Activated CD4-positive, alpha-beta T cell treated with anti-CD3 and anti-CD28 coated beads, Interleukin-2, amount 50 U/mL, for 48 hours (primary cell): ENCODE measurements at places on chromosomes 3 and 15.

- DNase-seq = no peak
These were observed 70.7 kb downstream of the SOX2 start for GRCh38 chr3:181782306-181782954.

DNA sequence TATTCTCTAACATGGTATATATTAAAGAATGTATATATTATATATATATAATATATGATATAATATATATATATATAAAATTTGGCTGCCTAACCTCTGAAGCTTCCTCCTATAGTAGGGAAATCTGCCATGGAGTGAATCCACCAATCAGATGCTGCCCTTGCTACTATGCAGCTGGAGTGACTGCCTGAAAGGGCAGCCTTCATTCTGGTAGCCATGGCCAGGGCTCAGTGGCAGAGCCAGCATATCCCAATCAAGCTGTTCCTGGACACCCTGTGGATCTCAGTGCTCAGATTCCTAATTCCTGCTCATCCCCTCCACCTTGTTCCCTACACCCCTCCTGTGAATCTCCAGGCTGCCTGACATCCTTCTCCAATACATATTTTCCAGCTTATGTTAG, 2.2 kb upstream of the SH3GL3 start:
- no peak for DNase-seq

DNA sequence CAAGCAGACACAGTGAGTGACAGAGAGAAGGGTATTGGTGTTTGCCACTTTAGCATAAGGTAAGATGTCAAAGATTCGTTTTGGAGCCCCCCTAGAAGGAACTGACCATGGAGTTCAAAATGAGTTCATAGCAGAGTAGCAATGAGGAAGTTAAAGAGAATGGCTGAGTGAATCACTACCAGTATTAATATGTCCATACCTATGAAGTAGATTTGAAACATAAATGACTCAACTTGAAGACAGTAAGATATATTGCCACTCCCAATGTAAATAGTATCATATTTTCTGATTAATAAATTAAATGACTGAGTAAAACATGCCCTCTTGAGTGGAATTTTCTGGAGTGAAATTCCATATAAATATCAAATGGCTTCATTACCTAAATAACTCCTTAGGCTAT, 675.1 kb downstream of the NLGN1 start:
- no peak for DNase-seq

DNA sequence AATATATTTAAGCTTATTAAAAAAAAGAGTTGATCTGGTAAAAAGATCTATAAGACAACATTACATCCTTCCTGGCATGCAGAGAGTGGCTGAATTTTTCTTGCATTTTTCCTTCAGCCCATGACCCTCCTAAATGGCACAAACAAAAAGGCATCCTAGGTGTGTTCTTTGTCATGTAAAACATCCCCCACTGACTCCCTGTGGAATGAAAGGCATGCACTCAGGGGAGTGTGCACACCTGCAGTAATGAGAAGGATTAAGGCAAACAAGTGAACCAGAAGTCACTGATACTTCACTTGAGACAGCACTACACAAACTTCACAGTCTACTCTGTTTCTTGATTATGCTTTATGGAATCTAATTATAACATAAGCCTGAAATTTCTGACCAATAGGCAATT, 195.0 kb downstream of the RBMS3 start:
- DNase-seq = no peak

DNA sequence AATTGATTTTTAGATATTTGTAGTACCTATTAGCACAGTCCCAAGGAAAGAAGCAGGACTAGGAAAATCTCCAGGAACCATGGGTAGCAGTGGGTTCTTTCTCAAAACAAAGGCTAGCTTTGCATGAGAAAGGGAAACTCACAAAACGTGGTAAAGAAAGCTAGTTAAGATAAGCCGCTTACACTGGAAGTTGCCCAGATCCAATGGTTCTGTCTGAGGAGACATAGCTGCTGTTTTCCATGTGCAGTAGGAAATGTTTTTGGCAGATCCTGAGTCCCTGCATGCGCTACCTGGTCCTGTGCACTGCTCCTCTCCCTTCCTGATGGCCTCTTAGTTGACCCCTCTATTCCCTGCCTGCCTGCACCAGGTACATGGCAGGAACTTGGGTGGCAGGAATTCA, 60.4 kb downstream of the TFG start:
- no peak for DNase-seq

DNA sequence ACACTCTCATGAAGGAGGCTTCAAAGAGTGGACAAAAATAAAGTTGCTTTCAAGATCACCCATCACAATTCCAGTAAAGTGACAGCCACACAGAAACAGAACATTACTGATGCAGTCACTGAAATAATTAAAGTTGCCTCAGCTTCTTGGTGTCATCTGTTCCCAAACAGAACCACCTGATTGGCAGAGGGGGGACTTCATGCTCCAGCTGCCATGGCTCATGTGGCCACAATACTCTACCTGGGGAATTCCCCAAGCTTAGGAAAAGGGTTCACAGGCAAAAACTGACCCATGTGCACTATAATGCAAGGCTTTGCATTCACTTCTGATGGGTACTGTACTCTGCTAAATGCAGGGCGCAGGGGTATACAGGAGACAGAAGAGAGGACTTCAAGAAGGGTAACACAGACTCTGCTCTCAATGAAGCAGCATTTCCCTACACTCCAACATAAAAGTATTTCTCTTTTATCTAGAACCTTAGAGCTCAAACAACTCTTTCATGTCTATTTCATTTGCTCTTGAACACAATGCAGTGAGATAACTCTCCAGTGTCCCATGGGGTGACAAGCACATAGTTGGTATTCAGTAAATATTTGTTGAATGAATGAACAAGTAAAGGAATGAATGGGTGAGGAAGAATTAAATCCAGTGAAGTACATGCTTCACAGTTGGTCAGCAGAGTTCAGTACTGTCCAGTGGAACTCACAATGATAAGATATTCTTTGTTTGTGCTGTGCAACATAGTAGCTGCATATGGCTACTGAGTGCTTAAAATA, 8.6 kb upstream of the CTNNB1 start:
- DNase-seq = no peak

DNA sequence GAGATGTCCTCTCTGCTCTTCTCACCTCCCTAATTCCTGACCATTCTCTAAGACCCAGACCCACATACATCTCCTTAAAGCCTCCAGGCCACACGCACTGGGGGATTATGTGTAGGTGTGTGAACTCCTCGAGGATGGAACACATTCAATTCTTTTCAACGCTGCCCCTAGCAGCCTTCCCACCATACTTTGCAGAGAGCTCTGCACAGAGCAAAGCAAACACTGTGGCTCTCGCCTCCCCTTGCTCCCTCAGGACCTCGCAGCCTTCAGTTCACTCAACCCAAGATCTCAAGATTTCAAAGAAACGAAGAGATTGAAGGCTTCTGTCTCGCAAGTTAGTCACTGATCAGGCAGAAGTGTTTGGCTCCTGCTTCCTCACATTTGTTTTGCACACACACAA, 6.0 kb downstream of the ACTC1 start:
- no peak for DNase-seq

- peak; percentile 75 for DNase-seq
These were observed 1.3 kb downstream of the TNK2 start for GRCh38 chr3:195906865-195907683.

- no peak for DNase-seq
These were observed 432.1 kb upstream of the CFAP20DC start for GRCh38 chr3:59481776-59482400.

GRCh38 chr3:113890256-113890900, 51.8 kb downstream of the GRAMD1C start:
- DNase-seq = no peak

DNA sequence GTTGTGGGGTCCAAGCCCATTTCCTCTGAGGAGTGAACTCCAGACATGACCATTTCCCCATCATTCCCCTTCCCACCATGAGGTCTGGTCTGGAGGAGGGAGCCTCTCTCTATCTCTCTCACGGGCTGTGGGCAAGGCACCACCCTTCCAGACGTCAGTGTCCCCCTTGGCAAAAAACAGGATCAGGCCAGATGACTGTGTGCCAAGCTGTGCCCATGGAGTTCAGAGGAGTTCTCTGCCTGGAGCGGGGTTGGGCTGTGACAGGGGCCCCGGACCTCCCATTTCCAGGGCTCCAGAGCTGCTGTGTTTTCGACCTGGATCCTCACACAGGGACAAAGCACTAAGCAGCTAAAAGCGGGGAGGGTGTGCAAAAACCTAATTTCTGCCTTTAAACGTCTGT, 124.5 kb downstream of the RAB11A start:
- DNase-seq = no peak

DNA sequence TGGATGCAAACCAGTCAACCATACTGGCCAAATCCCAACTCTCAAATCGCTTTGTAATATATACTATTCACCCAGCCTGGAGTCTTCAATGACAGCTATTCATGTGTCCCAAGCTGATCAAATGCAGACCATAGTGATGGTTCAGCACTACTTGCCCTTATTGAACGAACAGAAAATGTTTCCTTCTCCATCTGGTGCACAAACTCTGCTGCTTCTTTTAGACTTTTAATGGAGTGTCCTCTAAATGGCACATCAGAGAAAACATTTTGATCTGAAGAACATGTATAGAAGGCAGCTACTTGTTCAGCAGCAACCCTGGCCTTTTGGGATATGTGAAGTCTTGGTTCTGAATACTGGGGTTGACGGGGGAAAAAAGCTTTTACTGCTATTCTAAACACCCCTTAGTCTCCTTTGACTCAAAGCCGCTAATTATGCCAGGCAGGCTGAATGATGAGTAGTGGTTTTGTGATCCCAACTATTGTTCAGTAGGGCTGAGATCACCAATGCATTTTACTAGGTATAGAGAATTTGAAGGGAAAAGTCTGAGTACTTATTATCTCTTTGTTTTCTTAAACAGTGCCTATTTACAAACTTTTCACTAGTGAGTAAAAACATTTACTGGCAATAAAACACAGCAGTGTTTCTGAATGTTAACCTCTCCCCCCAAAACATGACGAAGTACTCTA, 781.2 kb downstream of the ROBO1 start:
- DNase-seq = no peak

- DNase-seq = no peak
These were observed 30.6 kb downstream of the CMTM7 start for GRCh38 chr3:32421991-32422859.

DNA sequence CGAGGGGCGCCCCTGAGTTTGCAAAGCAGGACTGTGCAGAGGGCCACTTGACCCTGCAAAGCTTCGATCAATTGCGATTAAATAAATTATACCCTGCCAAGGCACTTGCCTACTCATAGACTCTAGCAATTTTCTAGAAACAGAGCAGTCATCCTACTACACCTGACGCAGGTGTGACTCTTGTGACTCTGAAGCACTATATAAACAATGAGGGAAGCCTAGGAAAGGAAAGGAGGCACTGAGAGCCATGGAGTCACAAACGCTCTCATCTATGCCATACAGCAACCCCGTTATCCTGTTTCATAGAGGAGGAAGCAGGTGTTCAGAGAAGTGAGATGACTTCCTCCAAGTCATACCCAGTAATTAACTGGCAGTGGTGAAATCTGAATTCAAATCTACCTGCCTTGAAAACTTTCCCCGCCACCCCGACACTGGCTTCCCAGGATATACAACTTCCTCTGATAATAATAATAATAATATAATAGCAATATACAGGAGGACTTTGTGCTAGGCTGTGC, 14.4 kb downstream of the ARHGEF3 start:
- no peak for DNase-seq

DNA sequence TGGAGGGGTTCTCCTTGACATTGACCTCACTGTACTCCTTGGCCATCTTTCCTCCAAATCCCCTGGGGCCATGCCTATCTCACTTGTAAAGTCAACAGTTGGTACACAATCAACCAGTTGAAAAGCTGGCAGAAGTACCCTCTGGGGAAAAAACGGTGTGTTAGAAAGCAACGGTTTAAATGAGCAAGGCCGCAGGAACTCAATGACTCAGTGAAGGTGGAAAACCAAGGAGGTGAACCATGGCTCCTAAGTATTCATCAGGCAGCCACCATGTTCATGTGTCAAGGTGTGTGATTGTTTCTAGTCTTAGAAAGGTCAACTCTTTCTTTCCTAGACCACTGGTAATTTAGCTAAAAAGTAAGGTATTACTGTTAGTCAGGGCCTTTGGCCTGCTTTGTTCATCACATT, 130.9 kb upstream of the SATB1 start:
- DNase-seq = peak; percentile 37

DNA sequence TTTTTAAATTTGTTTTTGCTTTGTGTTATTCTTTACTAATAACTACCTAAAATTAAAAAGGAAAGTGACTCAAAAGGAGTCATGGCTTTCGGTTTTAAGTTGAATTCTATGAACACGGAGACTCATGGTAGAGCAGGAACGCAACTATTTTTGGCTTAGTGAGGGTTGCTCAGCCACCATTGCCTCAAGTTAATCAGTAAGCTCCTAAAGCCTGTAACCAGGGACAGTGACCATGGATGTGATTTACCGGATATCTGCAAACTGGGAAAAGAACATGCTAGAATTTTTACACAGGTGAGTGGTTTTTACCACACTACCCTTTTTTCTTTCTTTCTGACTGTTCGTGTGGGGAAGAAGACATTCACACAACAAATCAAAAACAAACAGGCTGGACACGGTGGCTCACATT, 11.8 kb downstream of the SLC12A8 start:
- DNase-seq = no peak

DNA sequence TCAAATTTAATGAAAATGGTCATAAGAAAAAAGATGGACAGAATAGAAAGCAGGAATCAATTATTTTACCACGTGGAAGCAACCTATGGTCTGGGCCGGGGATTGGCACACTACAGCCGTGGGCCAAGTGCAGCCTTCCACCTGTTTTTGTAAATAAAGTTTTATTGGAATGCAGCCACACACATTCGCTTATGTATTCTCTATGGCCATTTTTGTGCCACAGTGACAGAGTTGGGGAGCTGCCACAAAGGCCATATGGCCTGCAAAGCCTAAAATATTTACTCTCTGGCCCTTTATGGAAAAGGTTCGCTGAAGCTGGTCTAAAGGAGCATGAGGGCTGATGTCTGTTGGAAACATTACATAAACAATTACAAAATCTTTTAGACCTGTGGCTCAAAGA, 144.8 kb downstream of the TMCO5A start:
- DNase-seq = no peak

DNA sequence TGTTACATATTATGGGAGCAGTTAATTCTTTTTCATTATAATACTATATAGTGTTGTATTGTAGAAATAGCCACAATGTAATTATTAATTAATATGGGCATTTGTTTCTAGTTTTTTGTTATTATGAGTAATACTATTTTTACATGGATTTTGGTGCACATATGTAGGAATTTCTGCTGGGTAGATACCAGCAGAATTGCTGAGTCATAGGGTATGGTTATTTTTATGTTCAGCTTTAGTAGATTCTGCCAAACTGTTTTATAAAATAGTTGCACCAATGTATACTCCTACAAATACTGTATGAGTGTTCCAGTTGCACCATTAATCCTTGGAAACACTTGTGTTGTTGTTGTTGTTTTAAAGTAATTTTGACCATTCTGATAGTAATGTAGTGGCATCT, 91.5 kb downstream of the SH3GL3 start:
- no peak for DNase-seq

GRCh38 chr15:39431376-39431775, 149.5 kb upstream of the THBS1 start:
- no peak for DNase-seq

- no peak for DNase-seq
These were observed 197.3 kb upstream of the IL12A start for GRCh38 chr3:159791336-159791735.

GRCh38 chr15:50123861-50124557, 5.0 kb upstream of the ATP8B4 start:
- DNase-seq = peak; percentile 27

- DNase-seq = no peak
These were observed 514.4 kb upstream of the ARRDC4 start for GRCh38 chr15:97446138-97446537.

GRCh38 chr3:62669161-62669560, 206.1 kb downstream of the CADPS start:
- no peak for DNase-seq

- DNase-seq = peak; percentile 77
These were observed at the start of gene ATP1B3 for GRCh38 chr3:141876381-141876890. ATP1B3 (plus strand) TSS chr3:141876643; CDS start chr3:141876802, 159 bp downstream.
